Ovary (tissue), 10 donors: ENCODE measurements at places on chromosomes 7 and 10. TPM values are rescaled to one million over a fixed set of nuclear protein-coding genes. Genes with fewer than 3 reads are reported as not detected.

The AKR1E2 gene
- 1.3 TPM for polyA plus RNA-seq

DNA sequence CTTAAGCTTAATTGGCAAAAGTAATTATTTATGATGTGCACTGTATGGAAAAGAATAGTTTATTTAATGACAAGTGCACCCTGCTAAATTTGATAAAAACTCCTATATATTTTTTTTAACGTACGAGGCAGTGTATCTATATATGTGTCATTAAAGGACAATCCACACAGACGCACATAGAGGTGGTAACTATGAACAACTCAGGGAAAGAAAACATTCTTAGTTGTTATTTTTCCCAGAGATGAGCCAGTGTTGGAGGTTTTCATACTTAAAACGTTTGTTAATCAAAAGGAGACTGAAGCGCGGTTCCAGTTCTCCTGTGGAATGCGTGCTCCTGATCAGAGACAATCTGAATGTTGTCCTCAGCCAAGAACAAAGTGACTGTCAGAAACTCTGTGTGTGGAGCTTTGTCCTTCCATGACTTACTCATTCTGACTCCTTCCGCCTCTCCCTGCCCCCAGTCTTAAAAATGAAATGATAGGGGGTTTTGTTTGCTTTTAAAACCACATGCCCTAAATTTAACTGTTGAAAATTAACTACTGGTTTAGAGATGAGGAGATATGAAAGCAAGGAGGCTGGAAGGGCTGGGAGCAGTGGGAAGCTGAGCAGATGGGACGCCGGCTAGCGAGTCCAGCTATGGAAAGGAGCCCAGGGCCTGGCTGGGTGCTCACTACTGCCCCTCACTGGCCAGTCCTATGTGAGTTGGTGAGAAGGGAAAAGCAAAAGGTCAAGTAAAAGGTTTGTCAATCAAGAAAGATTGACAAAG is 99.6 kb downstream of the SVIL start:
- DNase-seq, result peak; percentile 67
- no peak overlapping the region for H3K4me3 ChIP-seq
- no peaks in the 10 kb centered on the region for H3K27me3 ChIP-seq
- H3K4me1 ChIP-seq, result peaks cover 5% of the 10 kb centered on the region
- H3K36me3 ChIP-seq, result no peaks in the 10 kb centered on the region

The GDF10 gene
- 0.12 TPM for polyA plus RNA-seq

The GNAT3 gene
- polyA plus RNA-seq, result not detected

DNA sequence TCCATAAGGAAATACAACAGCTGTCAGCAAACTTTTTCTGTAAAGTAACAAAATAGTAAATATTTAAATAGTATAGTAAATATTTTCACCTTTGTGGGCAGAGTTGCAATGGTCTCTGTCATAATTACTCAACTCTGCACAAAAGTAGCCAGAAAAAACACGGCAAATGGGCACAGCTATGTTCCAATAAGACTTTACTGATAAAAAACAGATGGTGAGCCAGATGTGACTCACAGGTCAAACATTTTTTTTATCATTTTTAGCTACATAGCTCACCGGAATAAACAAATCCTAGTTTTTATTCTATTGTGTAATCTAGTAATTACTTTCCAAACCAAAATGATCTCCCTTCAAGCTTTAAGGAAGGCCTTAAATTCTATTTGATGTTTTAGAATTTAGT is 55.3 kb downstream of the NCAPG2 start:
- no peaks in the 10 kb centered on the region for H3K27me3 ChIP-seq
- no peak overlapping the region for H3K27ac ChIP-seq
- no peaks in the 10 kb centered on the region for H3K36me3 ChIP-seq
- no peak overlapping the region for H3K4me3 ChIP-seq
- DNase-seq, result no peak

GRCh38 chr10:90865401-90865800 is 6.4 kb upstream of the RPP30 start:
- H3K27me3 ChIP-seq, result no peaks in the 10 kb centered on the region
- H3K27ac ChIP-seq, result no peak overlapping the region
- H3K36me3 ChIP-seq, result no peaks in the 10 kb centered on the region
- DNase-seq, result no peak
- H3K4me1 ChIP-seq, result no peaks in the 10 kb centered on the region
- H3K4me3 ChIP-seq, result no peak overlapping the region

- no peak overlapping the region for H3K27ac ChIP-seq
- H3K4me3 ChIP-seq, result no peak overlapping the region
- DNase-seq, result no peak
These were observed 106.3 kb downstream of the ALOX5 start for GRCh38 chr10:45480294-45480693.

GRCh38 chr7:33872870-33873269 is 32.5 kb upstream of the BMPER start:
- H3K27me3 ChIP-seq, result no peaks in the 10 kb centered on the region
- no peak for DNase-seq
- H3K4me1 ChIP-seq, result peaks cover 1% of the 10 kb centered on the region
- no peak overlapping the region for H3K27ac ChIP-seq
- H3K4me3 ChIP-seq, result no peak overlapping the region
- no peaks in the 10 kb centered on the region for H3K36me3 ChIP-seq

GRCh38 chr7:21408481-21408820 is 19.4 kb upstream of the SP4 start:
- H3K27me3 ChIP-seq, result no peaks in the 10 kb centered on the region
- DNase-seq, result no peak
- H3K36me3 ChIP-seq, result no peaks in the 10 kb centered on the region
- H3K4me1 ChIP-seq, result no peaks in the 10 kb centered on the region
- no peak overlapping the region for H3K4me3 ChIP-seq

- H3K27ac ChIP-seq, result no peak overlapping the region
- H3K4me3 ChIP-seq, result no peak overlapping the region
- H3K27me3 ChIP-seq, result no peaks in the 10 kb centered on the region
- no peaks in the 10 kb centered on the region for H3K4me1 ChIP-seq
- no peaks in the 10 kb centered on the region for H3K36me3 ChIP-seq
These were observed 124.5 kb downstream of the MYOF start for GRCh38 chr10:93357680-93358079.

DNA sequence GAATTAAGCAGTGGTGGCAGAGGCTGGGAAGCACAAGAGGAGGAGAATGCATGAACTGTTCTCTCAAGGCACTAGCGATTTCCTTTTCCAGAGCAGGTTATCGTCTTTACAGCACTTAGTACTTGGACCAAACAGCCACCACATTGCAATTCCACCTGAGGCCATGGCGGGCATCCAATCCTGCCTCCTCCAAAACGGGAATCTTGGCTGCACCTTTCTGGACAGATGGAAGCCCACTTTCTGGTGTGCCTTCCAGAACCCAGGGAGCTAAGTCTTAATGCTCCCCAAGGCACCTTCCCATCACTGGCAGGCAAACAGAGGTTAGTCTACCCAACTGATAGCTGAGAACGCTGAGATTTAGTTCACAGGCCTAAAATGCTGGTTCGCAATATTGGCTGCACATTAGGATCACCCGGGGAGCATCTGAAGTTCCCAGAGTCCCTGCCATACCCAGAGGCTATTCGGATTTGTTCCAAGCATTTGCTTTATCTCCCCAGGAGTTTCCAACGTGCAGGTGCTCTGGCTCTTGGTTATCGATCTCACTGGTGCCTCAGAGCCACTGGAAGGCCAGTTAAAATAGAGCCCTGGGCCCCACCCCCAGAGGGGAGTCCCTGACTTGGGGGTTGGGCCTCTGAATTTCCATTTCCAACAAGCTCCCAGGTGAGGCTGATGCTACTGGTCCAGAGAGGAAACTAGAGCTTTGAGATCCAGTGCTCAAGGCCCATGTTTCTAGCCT is 62.2 kb downstream of the KCNMA1 start:
- no peaks in the 10 kb centered on the region for H3K36me3 ChIP-seq
- H3K27ac ChIP-seq, result no peak overlapping the region

The ELOVL3 gene
- polyA plus RNA-seq, result 0.08 TPM

GRCh38 chr10:33612116-33612515 is 277.6 kb upstream of the NRP1 start:
- no peaks in the 10 kb centered on the region for H3K4me1 ChIP-seq
- H3K4me3 ChIP-seq, result no peak overlapping the region
- no peak for DNase-seq
- H3K27me3 ChIP-seq, result no peaks in the 10 kb centered on the region
- no peaks in the 10 kb centered on the region for H3K36me3 ChIP-seq

The HEPACAM2 gene
- polyA plus RNA-seq, result not detected

The ACHE gene
- polyA plus RNA-seq, result 1.8 TPM

DNA sequence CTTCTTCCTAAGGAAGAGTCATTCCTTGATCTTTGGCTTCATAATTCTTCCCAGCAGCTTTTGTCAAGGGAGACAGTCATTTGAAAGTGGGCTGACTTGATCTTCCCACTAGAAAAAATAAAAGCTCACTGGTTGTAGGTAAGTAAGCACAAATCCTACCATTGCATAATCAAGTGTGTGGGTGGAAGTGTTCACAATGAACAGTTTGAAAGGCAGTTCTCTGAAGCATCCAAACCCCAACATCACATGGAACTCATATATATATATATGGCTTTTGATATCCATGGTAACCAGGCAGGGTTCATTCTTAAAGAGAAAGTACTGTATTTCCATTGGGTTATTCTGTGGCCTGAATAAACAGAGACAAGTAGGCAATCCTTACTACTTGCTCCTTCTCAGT is 51.6 kb downstream of the ARMH3 start:
- H3K27ac ChIP-seq, result no peak overlapping the region
- H3K27me3 ChIP-seq, result no peaks in the 10 kb centered on the region
- no peak overlapping the region for H3K4me3 ChIP-seq
- no peak for DNase-seq
- no peaks in the 10 kb centered on the region for H3K36me3 ChIP-seq

DNA sequence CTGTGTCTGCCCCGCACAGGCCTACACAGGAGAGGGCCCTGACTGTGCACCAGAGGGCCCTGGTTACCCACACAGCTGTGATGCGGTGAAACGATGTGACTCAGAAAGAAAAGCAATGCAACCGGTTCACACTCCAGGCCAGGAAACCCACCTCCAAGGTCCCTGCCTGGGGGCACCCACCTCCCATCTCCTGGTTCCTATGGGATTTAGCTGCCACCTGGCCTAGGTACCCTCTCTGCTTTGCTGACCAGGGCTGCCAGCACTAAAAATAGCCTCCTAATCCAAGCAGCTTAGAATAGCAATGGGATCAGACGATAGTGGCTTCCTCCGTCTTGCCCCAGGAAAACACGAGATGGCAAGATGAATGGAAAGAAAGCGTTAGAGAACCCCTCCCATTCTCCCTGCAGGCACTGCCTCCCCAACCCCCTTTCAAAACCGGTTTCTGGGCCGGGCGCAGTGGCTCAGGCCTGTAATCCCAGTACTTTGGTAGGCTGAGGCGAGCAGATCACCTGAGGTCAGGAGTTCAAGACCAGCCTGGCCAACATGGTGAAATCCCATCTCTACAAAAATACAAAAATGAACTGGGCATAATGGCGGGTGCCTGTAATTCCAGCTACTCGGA is 12.4 kb downstream of the RBP3 start:
- H3K27ac ChIP-seq, result no peak overlapping the region
- no peak overlapping the region for H3K4me3 ChIP-seq
- no peak for DNase-seq
- H3K4me1 ChIP-seq, result no peaks in the 10 kb centered on the region
- no peaks in the 10 kb centered on the region for H3K36me3 ChIP-seq
- H3K27me3 ChIP-seq, result no peaks in the 10 kb centered on the region

- peaks cover 5% of the 10 kb centered on the region for H3K4me1 ChIP-seq
- no peak for DNase-seq
- no peak overlapping the region for H3K4me3 ChIP-seq
- no peaks in the 10 kb centered on the region for H3K36me3 ChIP-seq
These were observed 3.0 kb downstream of the CALU start for GRCh38 chr7:128742206-128742605.

- no peak overlapping the region for H3K27ac ChIP-seq
- H3K4me1 ChIP-seq, result no peaks in the 10 kb centered on the region
- DNase-seq, result no peak
These were observed 96.5 kb downstream of the PFKFB3 start for GRCh38 chr10:6299234-6299633.

DNA sequence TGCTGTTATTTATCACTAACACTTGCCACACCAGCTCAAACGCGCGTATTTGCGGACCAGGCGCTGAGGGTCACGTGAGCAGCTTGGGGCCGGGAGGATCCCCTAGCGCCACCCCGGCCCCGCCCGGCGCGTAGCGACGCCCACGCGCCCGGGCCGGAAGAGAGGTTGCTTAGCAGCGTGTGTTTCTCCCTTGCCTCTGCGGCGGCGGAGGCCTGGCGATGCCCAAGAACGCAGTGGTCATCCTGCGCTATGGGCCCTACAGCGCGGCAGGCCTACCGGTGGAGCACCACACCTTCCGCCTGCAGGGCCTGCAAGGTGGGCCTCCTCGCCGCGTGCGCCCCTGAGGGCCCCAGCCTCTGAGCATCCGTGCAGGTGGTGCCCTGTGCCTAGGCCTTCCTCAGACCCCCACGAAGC is at the start of gene C10orf53:
TSS of gene C10orf53 (plus strand) at position 172 of the 414 bp plus-strand sequence. CDS start at position 219, 47 bp downstream.
- H3K4me3 ChIP-seq, result no peak within 1 kb of the TSS
- no peaks in the 10 kb centered on the region for H3K4me1 ChIP-seq
- H3K36me3 ChIP-seq, result no peaks in the 10 kb centered on the region

DNA sequence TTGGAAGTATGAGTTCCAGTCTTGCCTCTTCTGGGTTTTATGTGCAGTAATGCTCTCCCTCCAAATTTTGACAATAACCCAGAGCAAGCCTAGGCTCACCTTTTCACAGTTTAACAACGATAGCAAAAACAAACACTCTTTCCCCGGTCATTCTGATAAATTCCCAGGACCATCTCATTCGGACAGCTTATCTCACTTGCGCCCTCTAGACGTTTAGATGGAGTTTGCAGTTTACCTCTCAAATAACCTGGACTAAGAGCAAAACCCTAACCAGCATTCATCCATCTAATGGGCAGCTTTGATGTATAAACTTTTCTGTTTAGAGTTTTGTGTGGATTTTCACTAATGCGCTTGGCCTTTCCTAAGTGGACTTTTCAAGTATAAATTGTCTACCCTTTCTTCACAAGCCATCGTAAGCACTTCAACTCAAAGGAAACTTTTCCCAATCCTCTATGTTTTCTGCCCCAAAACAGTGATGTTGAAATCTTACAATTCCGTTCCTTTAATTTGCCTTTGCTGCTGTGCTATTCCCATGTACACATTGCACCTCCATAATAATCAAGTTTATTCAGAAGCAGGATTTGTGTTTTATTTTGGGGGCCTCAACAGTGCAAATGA is 114.9 kb downstream of the HDAC9 start:
- no peak overlapping the region for H3K4me3 ChIP-seq
- no peaks in the 10 kb centered on the region for H3K36me3 ChIP-seq
- no peak overlapping the region for H3K27ac ChIP-seq
- no peaks in the 10 kb centered on the region for H3K4me1 ChIP-seq
- no peaks in the 10 kb centered on the region for H3K27me3 ChIP-seq

- H3K27me3 ChIP-seq, result no peaks in the 10 kb centered on the region
- no peaks in the 10 kb centered on the region for H3K36me3 ChIP-seq
- H3K4me1 ChIP-seq, result peaks cover 16% of the 10 kb centered on the region
These were observed 9.0 kb downstream of the FAS start for GRCh38 chr10:88999625-89000024.
